ENCODE measurements at places on chromosomes 1 and 21.

- DNase-seq: no peak
Observed at GRCh38 chr1:212518188-212519054, 85.7 kb downstream of the NENF start.

DNA sequence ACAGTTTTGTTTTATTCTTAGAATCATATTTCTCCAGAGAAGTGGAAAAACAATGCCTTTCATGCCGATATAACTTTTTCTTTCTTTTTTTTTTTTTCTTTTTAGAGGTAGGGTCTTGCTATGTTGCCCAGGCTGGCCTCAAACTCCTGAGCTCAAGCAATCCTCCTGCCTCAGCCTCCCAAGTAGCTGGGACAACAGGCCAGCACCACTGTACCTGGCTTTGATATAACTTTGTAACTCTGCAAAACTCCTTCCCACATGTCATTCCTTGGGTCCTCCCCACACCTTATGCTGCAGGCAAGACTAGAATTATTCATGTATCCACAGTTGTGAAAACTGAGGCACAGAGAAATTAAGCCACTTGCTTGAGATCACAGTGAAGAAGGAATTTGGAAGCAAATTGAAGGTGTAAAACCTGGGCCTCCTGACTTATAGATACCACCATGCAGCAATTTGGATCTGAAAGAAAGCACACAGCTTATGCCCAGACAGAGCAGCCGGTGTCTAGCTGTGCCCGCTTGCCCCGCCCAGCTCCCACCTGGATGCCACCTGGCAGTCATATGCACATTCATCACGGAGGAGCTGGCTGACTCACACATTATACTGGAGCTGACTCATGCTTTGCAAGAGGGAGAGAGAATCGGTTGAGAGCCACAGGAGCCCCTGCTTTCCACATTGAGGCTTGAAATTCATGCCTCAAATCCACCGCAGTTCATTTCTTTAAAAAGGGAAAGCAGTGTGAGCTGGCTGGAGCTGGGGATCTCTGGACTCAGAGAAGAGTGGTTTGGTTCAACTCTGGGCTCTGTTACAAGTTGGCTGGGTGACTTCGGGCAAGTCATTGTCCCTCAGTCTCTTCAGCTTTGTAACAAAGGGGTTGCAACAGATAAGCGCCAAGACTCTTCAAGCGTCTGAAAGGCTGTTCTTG is 8.3 kb upstream of the SLC2A1 start:
- no peak for DNase-seq

DNA sequence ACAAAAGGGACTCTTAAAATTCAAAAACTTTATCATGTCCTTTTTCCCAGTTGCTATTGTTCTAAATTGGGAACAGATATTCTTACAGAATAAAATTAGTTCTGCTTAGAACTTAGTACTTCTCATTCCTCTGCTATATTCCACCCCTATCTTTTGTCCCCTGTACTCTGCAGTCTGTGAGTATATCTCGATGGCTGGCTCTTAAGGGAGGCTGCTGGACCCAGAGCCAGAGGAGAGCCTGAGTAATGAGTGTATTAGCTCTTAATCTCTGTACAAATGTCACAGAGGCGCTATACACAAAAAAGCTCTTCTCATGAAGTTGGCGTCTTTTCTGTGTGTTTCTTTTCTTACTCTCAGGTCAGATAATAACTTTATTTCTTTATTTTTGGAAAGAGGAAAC is 423.4 kb downstream of the ZP4 start:
- DNase-seq: no peak

- DNase-seq: peak; percentile 40
Observed at GRCh38 chr1:109547463-109548320, 723 bp upstream of the GNAI3 start.
